ENCODE measurements at places on chromosomes 11 and 22.
A peak's percentile ranks its signal among the peaks of the same experiment; 100 is the strongest.

GRCh38 chr11:17816232-17816931 lies 81.8 kb downstream of the KCNC1 start:
- DNase-seq = no peak

DNA sequence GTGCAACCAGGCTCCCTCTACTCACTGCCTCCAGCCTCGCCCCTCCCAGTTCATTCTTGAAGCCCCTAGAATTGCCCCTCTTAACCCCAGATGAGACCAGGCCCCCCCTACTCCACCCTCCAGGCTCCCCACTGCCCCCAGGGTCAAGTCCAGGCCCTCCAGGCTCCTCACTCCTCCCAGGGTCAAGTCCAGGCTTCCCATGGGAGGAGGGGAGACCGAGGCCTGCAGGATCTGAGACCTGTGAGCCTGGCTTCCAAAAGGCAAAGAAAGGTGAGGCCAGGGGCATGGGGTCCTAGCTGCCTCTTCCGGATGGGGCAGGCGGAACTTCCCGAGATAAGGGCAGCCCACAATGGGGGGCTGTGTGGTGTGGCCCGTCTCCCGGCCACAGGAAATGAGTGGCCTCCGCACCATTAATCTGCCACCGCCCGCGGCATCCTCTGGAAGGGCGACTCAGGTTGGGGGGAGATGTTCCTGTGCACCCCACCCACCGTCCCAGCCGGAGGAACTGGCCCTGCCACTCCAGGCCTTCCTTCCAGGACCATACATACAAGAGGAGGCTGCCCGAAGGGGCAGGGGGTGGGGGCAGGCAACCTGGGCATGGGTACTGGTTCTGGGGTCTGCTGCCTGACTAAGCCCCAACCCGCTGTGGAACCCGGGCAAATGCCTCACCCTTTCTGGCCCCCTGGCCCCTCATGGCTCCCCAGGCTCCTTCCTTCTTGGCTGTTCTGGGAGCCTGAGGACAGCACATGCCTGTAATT lies 35.1 kb upstream of the WNT11 start:
- no peak for DNase-seq

- DNase-seq = no peak
Observed at GRCh38 chr11:128469220-128469619, 118.1 kb downstream of the ETS1 start.

DNA sequence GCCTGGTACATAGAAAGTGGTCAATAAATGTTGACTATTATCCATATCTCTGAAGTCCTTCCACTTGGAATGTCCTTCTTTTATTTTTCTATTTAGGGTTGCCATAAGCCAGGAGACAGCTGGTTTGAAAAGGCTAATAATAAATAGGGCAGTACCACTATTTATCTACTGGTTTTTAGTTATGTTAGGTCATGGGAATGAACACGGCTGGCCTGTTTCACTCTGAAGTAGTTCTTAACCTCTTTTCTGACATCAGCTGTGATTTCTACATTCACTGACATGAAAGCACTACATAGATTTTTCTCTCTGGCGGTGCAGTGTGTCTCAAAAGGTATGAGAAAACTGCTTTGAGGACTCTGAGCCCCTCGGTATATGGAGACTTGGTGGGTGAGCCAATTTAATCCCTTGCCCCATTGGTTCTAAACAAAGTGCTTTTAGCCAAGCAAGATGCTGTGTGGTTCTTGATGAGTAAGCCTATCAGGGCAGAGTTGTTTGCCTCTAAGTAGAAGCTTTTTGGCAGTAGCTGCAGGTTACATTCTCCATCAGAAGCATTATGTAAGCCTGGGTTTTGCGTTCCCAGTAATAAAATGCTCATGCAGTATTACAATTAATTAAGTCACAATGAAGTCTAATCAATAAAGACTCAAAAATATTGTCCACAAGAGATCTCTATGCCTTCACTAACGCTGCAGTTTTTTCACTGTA lies 48.7 kb upstream of the APOA1 start:
- DNase-seq = no peak

- no peak for DNase-seq
Observed at GRCh38 chr22:21866833-21867527, 465 bp downstream of the MAPK1 start.

DNA sequence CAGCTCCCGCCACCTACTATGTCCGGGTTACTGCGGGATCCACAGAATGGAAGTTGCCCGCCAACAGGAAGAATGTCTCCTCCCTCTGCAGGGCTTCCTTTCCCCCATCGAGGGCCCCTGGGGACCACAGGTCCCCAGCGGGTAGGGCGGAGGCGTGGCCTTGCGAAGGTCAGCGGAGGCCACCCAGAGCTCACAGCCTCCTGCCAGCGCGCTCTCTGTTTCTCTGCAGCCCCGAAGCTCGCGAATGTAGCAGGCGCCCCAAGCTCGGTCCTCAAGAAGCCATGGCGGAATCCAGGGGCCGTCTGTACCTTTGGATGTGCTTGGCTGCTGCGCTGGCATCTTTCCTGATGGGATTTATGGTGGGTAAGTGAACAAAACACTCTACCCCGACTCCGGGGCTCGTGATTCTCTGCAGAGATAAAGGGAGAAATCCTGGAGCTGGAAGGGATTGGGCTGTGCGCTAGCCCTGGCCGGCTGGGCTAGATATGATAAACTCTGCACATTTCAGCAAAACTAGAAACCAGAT lies at the start of gene NAALAD2:
Gene NAALAD2, plus strand, starts transcription at position 186 of the 526 bp plus-strand sequence. Its CDS starts 96 bp downstream, at position 282.
- no peak for DNase-seq

GRCh38 chr22:45413368-45414211 lies at the start of the genes RIBC2 and SMC1B:
RIBC2 (plus strand) TSS chr22:45413693; CDS start chr22:45413887, 194 bp downstream.
SMC1B (minus strand) TSS chr22:45413599; CDS start chr22:45413567, 32 bp downstream.
- DNase-seq = peak; percentile 43

- no peak for DNase-seq
Observed at GRCh38 chr22:29211466-29211865, 5.8 kb downstream of the EMID1 start.

Measured in NCI-H1694 (cell line).